ENCODE measurements at places on chromosomes 11 and 22.

- no peak for DNase-seq
Measured at GRCh38 chr22:40401981-40402406, 31.6 kb downstream of the SGSM3 start.

- DNase-seq: no peak
Measured at GRCh38 chr11:132743601-132744000, 788.7 kb downstream of the OPCML start.

DNA sequence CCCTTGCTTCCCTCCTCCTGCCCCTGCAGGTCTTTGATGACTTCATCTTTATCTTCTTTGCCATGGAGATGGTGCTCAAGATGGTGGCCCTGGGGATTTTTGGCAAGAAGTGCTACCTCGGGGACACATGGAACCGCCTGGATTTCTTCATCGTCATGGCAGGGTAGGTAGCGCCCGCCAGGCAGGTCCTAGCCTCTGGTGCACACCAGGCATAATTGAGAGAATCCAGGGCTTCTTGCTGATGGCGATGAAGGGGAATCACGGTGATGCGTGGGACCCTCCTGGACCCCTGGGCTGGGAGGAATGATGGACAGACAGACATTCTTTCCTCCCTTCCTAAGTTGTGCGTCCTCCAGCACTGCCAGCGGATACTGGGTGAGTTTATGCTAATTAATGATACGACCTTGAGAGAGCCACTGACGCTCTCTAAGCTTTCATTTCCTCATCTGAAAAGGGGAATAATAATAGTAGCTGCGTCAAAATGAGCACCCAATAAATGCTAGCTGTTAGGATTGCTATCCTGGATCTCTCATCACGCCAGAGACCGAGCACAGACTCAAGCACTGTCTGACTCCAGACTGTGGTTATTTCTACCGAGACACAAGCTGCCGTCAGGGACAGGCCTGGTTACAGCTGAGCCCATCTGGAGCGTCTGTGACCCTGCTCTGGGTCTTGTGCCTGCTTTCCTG lies 30.1 kb downstream of the CACNA1I start:
- DNase-seq: no peak

DNA sequence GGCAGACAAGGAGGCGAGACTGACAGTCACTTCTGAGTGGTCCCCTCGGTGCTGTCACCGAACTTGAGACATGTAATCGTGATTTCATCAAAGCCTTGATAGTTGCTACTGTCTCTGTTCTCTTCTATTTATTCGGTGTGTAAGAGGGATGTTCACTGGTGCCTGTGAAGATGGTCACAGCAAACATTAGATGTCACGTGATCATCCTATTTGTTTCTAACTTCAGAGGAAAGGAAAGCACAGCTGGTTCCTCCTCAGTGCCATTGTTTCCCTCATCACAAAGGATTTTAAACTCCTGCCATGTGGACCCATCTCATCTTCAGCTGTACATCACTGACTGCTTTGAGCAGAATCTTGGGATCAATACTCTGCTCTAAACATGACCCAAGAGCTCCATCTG lies 73.1 kb upstream of the CLMP start:
- DNase-seq: no peak

DNA sequence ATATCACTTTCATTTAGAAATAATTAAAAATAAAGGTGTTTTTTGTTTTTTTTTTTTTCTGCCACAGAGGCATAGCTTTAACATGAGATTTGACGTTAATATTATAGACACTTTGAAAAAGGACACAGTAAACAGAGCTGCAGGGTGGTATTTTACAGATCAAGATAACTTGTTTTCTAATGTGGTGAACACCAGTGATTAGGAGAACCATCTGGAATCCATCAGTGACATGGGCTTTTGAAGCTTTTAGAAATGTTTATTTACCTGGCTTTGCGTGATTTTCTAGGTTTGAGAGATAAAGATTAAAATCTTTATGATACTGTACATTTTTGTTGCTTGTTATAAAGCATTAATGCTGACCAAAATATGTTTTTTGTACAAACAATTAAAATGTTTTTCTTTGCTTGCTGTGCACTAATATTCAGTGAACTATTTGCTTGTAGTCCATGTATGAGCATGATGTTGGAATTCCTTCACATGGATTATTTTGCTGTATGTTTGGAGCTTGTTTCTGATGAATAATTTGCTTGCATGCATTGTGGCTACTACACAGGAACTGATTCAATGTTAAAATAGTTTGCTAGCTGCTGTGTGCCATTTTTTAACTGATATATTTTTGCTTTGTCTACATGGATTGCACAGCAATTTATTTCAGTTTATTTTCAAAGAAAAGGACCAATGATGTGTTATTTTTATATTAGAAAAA lies 352.1 kb upstream of the NARS2 start:
- no peak for DNase-seq

DNA sequence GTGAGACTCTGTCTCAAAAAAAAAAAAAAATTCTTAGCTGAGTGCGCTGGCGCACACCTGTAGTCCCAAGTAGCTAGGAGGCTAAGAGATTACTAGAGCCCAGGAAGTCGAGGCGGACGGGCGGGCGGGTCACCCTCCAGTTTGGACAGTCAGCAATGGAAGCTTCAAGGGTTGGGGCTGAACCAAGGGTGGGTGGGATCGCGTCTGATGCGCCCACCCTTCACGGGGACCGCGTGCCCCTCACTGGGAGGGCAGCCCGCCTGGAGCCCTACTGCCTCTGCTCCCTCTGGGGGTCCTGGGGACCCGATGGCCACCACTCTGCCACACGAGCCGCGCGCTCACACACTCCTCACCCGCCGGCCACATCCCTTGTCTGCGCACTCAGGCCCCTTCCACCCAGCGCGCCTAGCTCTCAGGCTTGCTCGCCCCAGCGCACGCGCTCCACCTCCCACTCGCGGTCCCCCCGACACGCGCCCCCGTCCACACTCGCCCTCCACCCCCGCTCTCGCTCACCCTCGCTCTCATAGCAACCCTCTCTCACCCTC lies 494 bp downstream of the CHID1 start:
- no peak for DNase-seq

DNA sequence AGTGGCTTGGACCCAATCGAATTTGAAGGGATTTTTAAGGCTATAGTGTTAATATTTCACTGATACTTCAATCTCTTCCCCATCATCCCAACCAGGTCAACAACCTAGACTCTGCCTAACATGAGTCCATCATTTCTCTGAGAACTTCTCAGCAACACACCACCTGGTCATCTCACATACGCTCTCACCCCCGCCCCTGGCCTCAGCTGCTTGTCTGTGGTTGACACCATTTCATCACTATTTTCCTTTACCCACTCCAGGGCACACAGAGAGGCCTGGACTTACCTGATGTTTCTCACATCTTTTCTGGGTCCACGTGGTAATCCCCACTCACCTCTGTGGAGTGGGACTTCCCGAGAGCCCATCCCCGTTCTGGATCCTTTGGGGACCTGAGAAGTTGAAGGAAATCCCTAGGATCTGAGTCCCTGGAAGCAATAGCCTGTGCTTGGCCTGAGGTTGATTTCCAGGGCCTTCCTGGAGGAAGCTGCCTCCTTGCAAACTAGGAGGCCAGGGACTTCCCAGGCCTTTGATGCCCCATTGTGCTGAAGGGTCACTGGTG lies 3.2 kb downstream of the P2RX3 start:
- DNase-seq: no peak

DNA sequence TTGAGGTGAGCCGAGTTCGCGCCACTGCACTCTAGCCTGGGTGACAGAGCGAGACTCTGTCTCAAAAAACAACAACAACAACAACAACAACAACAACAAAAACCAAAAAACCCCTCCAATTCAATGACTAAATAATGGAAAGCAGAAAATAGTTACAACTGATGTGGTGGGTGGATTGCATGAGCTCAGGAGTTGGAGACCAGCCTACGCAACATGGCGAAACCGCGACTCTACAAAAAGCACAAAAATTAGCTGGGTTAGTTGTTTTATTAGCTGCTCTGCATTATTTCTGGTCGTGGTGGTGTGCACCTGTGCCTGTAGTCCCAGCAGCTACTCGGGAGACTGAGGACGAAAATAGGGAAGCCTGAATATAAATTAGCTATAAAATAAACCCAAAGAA lies 2.6 kb upstream of the PATL1 start:
- DNase-seq: no peak

GRCh38 chr11:95267601-95268213 lies 36.7 kb upstream of the SESN3 start:
- no peak for DNase-seq

- peak; percentile 45 for DNase-seq
Measured at GRCh38 chr11:113715882-113716625, 9.9 kb upstream of the TMPRSS5 start.

GRCh38 chr11:112511271-112511670 lies 250.6 kb upstream of the PLET1 start:
- DNase-seq: no peak

DNA sequence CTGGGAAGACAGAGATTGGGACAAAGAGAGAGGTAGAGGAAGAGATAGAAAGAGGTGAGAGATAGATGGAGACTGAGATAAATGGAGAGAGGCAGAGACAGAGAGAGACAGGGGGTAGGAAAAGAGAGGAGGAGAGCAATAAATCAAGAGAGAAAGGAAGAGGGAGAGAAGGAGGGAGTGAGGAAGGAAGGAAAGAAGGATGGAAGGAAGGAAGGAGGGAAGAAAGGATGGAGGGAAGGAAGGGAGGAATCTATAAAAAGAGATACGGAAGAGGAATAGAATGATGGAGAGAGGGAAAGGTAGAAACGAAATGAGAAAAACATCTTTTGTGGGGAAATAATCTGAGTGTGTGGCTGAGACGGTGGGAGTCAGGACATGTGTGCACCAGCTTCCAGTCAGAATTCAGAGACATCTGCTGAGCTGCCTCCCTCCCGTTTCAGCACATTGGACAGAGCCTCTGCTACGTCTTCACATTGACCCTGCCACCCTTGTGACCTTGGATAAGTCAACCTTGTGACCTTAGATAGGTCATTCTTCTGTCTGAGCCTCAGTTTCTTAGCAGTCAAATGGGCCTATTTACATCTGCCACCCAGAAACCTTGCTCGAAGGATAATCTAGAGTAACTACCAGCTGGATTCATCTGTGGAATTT lies 417.8 kb downstream of the MIAT start:
- DNase-seq: no peak

DNA sequence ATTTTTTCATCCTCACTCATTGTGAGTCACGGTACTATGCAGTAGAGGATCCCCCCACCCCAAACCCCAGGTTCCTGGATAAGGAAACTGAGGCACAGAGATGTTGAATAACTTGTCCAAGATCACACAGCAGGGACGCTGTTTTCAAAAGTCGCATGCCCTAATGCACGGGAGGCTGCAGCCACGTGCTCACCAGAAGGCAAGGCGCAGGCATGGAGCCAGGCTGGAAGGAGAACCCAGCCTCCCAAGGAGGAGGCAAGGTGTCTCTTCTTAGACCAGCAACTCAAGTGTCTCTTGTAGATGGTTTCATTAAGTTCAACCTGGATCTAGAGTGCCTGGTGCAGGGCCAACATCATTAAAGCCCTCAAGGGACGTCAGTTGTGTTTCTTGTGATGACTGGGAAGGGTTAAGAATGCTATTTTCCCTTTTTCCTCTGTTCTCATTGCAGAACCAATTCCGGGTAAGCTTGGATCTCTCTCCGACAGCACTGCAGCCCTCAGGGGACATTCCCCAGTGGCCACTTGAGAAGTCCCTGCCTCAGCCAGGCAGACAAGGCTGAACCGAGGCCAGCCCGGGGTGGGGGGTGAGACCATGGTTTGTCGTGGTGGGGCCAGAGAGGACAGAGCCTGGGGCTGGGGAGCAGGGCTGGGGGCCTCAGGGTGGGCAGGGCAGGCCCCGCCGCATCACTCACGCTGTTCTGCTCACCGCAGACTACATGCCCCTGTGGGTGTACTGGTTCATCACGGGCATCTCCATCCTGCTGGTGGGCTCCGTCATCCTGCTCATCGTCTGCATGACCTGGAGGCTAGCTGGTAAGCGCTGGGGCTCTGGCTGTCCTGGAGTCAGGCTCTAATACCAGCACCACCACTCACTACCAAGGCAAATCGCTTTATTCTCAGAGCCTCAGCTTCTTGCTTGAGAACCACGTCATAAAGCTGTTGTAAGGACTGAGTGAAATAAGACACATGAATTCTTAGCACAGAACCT lies 15.7 kb downstream of the TMEM121B start:
- no peak for DNase-seq

GRCh38 chr11:130278745-130279144 lies 36.0 kb downstream of the ZBTB44 start:
- no peak for DNase-seq

GRCh38 chr11:128480665-128481064 lies 106.7 kb downstream of the ETS1 start:
- no peak for DNase-seq

- DNase-seq: no peak
Measured at GRCh38 chr11:73290536-73290935, 17.5 kb upstream of the ARHGEF17 start.

- DNase-seq: no peak
Measured at GRCh38 chr11:126997641-126998040, 2.9 kb downstream of the KIRREL3 start.

GRCh38 chr11:105181521-105181920 lies 42.0 kb upstream of the CARD18 start:
- no peak for DNase-seq

- DNase-seq: no peak
Measured at GRCh38 chr11:63672936-63673539, 1.9 kb upstream of the ATL3 start.

DNA sequence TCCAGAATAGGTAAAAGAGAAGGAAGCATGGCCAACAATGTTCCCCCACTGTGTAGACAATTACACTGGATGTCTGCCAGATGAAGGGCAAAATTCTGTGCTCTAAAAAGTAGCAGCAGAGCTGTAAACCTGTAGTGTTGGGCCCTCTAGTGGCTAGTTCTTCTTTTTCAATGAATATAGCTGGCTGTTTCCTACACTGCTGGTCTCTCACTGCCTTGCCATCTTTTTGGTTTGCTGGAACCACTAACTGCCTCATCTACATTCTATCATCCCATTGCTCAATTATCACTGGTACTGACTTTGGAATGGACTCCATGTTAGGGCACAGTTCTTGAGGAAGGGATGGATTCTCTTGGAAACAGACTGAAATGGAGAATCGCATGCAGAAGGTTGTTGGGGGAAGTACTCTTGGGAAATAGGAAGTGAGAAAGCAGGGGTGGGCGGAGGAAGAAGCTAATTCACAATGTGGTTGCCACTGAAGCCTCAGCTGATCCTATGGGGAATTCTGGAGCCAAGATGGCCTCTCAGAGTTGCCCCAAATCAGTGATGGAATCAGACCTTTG lies 17.9 kb downstream of the KCNE3 start:
- no peak for DNase-seq

Measured in hypothalamus (tissue), 51 donors.